ELF-1 (cell line): ENCODE measurements at places on chromosomes 4 and X.

DNA sequence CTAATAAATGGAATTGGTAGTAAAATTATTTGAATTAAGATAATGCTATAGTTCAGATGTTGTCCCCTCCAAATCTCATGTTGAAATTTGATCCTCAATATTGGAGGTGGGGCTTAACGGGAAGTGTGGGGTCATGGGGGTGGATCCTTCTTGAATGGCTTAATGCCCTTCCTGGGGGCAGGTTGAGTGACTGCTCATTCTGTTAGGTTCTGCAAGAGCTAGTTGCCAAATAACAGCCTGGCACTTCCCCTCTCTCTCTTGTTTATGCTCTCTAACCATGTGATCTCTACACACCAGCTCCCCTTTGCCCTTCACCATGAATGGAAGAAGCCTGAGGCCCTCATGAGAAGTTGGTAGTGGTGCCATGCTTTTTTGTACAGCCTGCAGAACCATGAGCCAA, 724.8 kb upstream of the FTHL17 start:
- DNase-seq: no peak

DNA sequence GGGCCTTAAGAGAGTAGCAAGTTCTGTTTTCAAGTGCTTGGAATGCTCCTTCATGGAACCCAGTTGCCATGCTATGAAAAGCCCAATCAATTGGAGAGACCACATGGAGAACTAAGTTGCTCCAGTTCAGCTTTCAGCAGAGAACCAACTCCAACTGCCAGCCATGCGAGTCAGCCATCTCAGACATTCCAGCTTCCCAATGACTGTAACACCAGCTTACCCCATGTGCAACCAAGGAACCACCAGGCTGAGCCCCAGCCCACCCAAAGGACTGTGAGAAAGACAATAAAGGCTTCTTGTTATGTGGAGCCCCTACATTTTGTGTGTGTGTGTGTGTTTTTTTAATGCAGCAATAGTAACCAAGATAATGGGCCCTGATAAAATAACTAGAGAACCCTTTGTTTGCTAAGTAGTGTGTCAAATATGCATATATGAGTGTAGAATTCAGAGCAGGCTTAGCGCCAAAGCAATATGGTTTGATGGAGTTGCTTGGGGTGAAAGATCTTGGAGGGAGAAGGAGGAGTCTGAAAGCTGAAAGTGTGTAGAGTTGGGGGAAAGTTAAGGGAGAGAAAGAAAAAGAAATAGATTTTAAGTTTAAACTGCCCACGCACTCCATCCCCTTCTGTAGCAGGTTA, 35.0 kb upstream of the CCKAR start:
- DNase-seq: no peak

- DNase-seq: no peak
Measured at GRCh38 chrX:20237864-20238263, 28.8 kb downstream of the RPS6KA3 start.

DNA sequence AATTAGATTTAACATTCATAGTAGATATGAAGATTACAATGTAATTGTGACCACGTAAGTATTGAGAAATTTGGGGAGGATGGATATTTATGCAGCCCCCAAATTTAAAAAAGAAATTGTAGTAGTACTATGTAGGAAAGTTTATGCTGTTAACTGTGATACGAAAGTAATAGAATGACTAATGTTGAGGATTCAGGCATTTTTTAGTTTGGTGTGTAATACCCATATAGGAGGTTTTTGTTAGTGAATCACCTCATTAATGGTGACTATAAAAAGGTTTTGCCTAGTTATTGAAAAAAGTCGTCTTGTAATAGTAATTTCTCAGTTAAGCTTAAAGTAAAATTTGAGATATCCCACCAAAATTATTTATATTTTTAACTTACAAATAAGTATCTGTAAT, 67.2 kb downstream of the SMARCAD1 start:
- no peak for DNase-seq

DNA sequence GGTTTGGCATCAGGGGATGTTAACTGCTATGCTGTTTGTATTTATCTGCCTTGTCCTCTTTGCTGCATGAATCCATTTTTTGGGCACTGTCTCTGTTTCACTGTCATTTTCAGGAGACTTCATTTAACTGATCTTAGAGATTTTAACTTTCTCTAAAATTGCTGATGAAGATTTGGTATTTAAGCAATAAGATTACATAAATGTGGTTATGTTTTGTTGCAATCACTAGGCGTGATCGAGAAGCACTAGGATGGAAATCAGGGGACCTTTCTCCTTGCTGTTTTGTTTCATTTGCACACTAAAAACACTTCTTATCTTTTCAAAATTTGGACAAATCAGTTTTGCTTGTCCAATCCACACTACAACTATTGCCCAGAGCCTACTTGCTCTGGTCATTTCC, 15.4 kb downstream of the CXCL2 start:
- no peak for DNase-seq

DNA sequence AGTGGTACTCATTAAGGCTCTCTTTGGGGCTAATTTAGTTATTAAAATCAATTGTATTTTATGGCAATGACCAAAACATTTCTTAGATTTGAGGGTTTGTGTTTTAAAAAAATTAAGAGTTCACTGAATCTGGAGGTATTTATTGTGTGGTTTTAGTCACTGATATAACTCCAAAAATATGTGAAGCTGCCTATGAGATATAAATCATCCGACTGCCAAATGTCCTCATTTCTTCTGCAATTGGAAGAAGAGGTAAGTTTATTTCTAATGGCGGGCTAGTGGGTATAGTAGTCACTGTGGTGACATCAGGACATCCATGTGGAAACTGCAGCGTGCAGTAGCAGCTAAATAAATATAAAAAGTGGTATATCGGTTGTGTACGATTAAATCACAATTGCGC, 205.5 kb downstream of the MID1 start:
- no peak for DNase-seq

GRCh38 chr4:162401021-162401420, 237.2 kb upstream of the FSTL5 start:
- no peak for DNase-seq

DNA sequence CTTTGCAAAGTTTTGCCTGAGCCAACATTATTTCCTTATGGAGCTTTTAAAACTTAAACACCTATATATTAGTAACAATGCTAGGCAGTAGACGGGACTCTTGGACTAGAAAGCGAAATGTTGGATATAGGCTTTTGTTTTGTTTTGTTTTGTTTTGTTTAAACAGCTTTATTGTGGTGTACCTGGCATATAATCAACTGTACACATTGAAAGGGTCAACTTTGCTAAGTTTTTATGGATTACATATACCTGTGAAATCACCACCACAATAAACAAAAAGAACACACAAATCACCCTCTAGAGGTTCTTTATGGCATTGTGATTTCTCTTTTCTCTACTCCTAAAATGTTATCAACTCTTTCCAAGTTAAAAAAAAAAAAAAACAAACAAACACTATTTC, 184.9 kb upstream of the LNX1 start:
- no peak for DNase-seq
